ENCODE measurements at places on chromosomes 6 and 20.
A peak's percentile ranks its signal among the peaks of the same experiment; 100 is the strongest.

DNA sequence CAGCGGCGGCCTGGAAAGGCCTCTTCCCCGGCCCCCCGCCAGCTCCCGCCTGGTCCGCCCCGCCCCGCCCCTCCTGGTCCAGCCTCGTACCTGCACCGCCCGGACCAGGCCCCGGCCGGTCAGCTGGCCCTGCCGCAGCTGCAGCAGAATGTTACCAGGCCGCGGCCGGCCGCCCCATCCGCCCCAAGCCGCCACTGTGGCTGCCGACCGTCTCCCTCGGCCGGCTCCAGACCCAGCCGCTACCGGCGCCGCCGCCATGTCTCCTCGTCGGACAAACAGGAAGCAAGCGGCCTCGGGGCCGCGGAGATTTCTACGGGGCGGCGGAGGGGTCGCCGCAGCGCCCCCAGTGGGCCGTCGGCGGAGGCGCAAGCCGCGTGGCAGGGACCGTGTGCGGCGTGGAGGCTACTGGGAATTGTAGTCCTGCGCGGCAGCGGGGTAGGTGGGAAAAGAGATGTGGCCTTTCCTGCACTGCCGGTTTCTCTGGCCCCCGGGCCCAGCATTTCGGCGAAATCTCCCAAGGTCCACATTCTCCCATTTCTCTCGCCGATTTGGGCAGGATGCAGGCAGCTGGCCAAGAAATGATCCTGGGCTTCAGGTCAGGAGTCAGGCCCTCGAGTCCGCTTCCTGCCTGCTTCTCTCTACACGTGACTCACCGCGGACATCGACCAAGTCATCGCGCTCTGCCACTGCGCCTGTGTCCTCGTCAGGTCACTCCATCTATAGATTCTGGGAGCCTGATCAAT is at the start of gene TRPC4AP:
Gene TRPC4AP, minus strand, starts transcription at position 284 of the 743 bp plus-strand sequence. Its CDS starts 26 bp downstream, at position 258.
- peak; percentile 81 for DNase-seq

DNA sequence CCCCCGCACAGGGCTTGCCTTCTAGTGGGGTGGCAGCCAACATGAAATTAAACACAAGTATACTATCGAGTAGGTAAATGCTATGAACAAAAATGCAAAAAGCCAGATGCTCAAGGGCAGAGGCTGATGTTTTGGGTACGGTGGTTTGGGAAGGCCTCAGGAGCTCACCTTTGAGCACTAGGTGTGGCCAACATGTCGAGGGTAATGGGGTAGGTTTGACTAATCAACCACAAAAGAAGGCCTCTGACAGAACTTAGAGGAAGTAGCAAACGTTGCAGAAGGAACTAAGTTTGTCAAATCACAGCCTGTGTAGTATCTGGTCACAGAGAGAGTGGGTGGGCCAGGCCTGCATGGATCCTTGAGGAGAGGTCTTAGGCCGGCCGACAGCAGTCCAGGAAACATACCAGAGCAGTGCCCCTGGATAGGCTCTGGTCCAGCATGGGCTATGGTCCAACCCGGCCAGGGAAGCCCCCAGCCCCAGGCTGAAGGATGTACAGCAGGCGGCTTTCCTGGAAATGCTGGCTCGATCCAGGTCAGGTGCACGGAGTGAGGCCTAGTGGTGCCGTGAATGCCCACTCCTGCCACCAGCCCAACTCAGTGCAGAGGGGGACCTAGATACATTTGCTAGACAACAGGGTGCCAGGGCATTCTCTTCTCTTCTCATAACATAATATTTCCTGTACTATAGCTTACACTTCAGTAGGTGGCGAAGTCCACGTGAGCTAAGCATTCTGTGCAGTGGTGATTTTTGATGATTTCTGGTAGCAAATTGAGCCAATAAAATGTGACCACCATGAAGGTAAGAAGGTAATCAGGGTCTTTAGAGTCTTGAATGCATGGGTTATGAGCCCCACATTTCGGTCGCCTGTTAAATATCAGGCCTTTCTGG is 56.3 kb upstream of the CD93 start:
- no peak for DNase-seq

DNA sequence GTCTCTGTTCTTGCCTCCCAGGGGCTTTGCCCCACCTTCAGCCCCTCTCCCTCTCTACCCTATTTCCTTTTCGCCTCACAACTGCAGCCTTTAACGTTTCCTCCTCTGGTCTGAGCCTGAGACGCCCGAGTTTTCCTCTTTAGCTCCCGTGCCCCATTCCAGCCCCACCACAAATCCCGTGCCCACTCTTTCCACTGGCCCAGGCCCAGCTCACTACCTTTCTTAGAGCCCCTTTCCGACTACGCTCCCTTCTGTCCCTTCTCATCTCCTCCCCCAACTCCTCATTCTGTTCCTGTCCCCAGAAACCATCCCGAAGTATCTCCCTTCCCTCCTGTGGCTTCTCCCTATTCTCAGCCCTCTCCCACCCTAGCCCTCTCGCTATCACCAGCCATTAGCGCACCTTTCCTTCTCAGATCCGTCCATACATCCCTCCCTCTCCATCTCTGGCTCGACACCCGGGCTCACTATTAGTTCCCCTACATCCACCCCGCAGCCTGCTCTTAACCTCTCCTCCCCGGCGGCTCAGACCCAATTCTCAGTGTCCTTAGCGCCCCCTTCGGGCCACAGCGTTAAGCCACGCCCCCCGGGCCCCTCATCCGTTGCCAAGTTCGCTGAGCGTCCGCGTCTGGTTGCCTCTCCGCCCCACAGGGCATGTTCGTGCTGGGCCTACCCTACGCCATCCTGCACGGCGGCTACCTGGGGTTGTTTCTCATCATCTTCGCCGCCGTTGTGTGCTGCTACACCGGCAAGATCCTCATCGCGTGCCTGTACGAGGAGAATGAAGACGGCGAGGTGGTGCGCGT is 2.7 kb downstream of the SLC32A1 start:
- no peak for DNase-seq

GRCh38 chr6:37637562-37638413 is 59.9 kb downstream of the MDGA1 start:
- no peak for DNase-seq

DNA sequence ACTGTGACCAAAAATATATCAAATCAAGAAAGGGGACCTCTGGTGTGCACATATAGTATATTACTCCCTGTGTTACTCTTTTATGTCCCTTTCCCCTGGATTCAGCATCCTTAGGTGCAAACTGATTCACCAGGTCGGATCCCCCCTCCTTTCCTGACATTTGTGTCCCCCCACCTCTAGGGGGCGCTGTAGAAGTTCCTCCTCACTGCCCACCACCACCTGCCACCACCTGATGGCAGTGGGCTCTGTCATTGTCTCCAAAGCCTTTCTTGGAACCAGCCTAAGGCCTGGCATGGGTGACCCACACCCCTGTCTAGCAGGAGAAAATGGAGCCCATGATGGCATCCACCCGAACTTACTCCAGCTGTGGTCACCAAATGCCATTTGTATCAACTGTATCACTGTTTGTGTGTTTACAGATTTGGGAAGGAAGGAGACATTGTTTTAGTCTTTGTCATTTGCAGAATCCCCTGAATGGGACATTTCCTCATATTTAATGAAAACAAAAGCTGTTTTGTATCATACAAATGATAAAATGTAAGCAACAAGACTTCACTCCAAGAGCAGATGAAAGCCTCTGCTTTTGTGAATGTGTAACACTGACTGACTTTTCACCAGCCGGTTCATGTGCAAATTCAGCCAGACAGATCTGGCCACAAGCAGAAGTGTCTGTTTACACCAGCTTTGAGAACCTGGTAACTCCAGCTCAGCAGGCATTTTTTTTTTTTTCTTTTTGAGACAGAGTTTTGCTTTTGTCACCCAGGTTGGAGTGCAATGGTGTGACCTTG is 66.2 kb downstream of the ARMC2 start:
- no peak for DNase-seq

DNA sequence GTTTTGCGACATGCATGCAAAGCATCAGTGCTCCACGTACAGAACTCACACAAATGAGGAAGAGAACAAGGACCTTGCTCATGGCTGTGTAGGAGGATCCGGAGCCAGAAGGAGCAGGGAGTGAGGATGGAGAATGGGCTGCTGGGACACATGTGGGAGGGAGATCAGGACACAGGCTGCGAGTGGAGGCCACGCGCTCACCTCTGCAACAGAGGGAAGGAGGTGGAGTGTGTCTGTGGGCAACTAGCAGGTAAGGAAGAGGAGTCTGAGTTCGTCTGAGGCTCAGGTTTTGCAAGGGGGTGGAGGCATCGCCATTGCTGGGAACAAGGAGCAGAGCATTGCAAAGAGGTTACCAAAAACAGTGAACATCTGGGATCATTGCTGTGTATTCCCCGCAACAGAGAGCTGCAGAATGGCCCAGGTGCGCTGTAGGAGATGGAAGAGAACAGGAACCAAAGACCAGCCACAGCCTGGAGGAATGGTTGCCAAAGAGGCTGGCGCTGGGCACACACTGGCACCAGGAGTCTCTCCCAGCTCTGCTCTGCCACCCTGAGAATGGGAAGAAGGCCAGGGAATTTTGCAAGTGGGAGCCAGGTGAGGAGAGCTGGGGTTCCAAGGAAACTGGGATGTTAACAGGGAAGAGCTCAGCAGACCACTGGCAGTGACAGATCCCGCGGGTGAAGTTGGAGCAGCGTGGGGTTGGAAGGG is 90.0 kb upstream of the RPS6KA2 start:
- no peak for DNase-seq

- peak; percentile 45 for DNase-seq
These were observed 57.1 kb downstream of the KIZ start for GRCh38 chr20:21182832-21183563.

DNA sequence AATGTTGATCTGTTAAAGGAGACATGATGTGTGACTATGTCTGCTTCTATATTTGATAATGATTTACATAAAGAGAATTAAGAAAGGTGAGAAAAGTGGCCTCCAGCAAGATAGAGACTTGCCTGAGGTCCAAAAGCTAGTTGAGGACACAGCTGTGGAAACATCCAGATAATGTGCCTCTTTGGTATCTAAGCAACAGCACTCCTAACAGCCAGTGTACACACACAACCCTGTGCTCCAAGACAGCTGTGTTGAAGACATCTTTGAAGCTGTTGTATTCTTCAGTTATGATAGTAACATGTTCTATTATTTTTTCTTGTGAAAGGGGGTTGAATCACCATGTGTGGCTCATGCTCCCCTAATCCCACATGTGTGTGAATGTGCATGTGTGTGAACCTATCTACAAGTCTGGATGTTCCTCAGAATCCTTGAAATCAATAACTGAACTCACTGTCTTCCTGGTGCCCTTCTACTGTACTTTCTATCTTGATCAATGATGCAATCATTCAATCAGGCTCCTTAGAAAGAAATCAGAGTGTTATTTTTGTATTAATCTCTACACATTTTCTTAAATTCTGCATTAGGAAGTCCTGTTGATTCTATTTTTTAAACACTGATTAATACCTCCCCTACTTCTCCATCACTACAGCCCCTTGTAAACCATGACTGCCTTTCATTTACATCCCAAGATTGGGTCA is 116.7 kb upstream of the SSTR4 start:
- no peak for DNase-seq

All from hepatic stellate cell (primary cell).